ENCODE measurements at places on chromosomes 1 and 21. TPM values are rescaled to one million over a fixed set of nuclear protein-coding genes. Genes with fewer than 3 reads are reported as not detected.
A peak's percentile ranks its signal among the peaks of the same experiment; 100 is the strongest.

SPSB1 gene
- total RNA-seq = 10.3 TPM

TNFRSF9 gene
- 4.1 TPM for total RNA-seq

PLA2G2C gene
- not detected for total RNA-seq

KCNJ9 gene
- not detected for total RNA-seq

MIXL1 gene
- not detected for total RNA-seq

SIK1 gene
- 1.7 TPM for total RNA-seq

ADAMTS4 gene
- total RNA-seq = 5.2 TPM

MYOM3 gene
- total RNA-seq = under 0.01 TPM

MAP1LC3C gene
- 0.20 TPM for total RNA-seq

SLC25A34 gene
- 0.12 TPM for total RNA-seq

DTL gene
- 28.0 TPM for total RNA-seq

PLD5 gene
- not detected for total RNA-seq

DNA sequence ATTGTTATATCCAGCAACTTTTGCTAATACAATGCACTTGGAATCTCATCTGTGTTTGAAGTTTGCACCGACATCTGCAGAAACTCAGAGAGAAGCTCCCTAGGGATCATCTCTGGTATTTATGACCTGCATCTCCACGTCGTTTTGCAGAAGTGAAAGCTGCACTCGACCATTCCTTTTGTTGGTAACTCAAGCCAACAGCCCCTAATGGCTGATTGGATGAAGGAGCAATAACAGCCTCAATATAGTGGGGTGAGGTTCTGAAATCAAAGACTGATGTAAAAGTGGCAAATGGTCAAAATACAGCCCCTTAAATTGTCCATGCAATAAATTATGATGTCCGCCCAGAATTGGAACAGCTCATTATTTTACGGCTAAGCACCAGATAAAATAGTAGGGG lies 344.2 kb upstream of the KAZN start:
- no peak for DNase-seq

GRCh38 chr1:154970631-154971340 lies at the start of gene SHC1:
Gene SHC1, minus strand, starts transcription at chr1:154970747. Its CDS starts 221 bp downstream, at chr1:154970526.
- peak; percentile 93 for DNase-seq

DNA sequence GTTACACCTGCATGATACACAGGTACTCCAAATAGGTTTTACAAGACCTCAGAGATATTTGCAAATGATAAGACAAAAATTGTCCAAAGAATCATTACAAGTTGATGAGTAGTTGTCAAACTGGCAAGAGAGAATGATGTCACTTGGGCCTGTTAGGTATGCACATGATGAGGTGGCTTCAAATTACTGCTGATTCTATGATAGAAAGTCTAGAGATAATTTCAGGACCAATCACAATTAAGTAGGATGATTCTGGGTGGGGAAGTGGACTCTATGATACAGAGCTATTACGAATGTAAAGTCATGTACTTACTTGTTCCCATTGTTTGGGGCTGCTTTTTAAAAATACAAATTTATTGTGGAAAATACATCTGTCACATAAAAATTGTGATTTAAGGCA lies 5.2 kb upstream of the SPRR1B start:
- no peak for DNase-seq

- DNase-seq = no peak
Observed at GRCh38 chr1:156658496-156658895, 16.6 kb downstream of the BCAN start.

DNA sequence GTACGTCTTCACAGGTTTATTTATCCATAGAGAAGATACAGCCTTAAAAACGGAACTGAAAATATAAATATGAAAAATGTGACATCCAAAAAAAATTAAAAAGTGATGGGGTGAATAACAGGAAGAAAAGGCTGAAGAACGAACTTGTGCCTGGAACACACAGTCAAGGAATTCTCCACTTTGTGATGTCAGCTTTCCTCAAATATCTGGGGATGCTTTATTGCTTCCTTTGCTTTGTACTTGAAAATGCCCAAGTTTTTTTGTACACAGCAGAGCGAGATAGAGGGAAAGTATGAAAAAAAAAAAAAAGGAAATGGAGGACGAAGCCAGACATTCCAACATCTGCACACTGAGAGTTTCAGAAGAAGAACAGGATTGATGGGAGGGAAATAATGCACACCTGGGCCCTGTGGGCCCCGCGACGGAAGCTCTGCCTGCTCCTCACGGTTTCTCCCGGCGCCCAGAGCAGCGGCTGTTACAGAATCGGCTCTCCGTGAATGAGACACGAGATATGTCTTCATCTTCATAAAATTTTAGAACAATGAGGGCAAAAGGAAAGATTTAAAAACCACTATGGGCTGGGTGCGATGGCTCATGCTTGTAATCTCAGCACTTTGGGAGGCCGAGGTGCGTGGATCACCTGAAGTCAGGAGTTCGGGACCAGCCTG lies 10.0 kb upstream of the LRRC3 start:
- DNase-seq = no peak

DNA sequence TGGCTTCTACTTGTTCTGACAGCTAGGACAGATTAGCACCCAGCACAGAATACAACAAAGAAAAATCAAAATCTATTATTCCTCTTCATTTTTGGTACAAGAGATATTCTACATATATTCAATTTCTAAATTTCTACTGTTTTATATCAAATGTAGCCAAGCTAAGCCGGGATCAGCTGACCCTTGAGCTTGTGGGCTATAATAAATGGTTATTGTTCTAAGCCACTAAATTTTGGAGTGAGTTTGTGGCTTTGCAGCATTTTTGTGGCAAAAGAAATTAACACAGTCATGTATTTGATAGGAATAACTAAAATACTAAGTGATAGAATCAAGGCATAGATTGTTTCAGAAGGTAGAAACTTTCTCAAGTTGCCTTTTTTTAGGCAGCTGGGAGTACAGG lies 50.7 kb downstream of the APP start:
- no peak for DNase-seq

DNA sequence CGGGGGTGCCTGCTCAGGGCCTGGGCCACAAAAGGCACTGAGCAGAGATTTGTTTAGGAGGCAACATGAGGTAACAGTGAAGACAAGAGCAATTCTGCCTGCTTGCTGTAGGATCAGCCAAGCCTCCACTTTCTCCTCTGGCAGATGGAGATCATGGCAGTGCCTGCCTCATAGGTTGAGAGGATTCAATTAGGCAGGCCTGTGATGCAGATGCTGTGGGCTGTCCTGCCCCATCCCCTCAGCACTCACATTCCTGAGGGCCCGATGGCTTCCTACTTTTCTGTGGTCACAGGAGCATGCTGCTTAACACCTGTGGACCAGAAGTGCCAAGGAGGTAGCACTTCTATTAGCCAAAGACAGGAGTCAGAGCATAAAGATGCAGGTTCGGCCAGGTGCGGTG lies 1.2 kb upstream of the UBL4B start:
- DNase-seq = no peak

- no peak for DNase-seq
Observed at GRCh38 chr1:214351551-214352277, 70.8 kb downstream of the SMYD2 start.

DNA sequence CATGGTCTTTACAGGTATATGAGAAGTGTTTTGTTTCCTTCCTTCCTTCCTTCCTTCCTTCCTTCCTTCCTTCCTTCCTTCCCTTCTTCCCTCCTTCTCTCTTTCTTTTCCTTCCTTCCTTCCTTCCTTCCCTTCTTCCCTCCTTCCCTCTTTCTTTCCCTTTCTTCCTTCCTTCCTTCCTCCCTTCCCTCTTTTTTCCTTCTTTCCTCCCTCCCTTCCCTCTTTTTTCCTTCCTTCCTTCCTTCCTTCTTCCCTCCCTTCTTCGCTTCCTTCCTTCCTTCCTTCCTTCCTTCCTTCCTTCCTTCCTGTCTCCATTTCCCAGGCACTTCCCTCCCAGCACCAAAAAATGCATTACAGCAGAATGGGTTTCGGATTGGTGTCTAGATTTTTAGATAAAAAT lies 235.0 kb upstream of the KIAA0040 start:
- no peak for DNase-seq

GRCh38 chr1:233320023-233320422 lies 7.5 kb upstream of the MAP3K21 start:
- no peak for DNase-seq

- no peak for DNase-seq
Observed at GRCh38 chr1:92439291-92439690, 47.4 kb downstream of the GFI1 start.

GRCh38 chr1:201506092-201506491 lies 831 bp downstream of the CSRP1 start:
- no peak for DNase-seq

GRCh38 chr1:226682871-226683814 lies 55.9 kb downstream of the ITPKB start:
- DNase-seq = no peak

DNA sequence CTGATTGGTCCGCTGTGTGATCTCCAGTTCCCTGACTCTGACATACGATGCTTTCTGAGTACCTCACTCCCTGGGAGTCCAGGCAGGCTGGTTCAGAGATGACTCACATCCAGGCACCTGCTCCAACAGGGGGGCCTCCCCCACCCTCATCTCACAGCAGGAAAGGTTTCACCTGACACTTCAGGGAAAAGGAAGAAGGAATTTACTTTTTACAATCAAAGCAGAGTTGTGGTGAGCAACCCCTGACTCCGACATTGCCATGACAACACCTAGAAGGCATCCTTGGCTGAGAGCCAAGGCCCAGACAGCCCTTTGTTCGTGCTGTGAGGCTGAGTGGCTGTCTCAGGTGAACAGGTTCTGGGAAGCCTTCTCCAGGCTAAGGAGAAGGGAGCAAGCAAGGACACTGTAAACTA lies 164.6 kb upstream of the GJB5 start:
- peak; percentile 8 for DNase-seq

Data from RPMI7951 (cell line).